ENCODE measurements at places on chromosomes 13 and 19.

GRCh38 chr13:45943965-45944364 is 92.4 kb upstream of the SIAH3 start:
- DNase-seq: no peak

DNA sequence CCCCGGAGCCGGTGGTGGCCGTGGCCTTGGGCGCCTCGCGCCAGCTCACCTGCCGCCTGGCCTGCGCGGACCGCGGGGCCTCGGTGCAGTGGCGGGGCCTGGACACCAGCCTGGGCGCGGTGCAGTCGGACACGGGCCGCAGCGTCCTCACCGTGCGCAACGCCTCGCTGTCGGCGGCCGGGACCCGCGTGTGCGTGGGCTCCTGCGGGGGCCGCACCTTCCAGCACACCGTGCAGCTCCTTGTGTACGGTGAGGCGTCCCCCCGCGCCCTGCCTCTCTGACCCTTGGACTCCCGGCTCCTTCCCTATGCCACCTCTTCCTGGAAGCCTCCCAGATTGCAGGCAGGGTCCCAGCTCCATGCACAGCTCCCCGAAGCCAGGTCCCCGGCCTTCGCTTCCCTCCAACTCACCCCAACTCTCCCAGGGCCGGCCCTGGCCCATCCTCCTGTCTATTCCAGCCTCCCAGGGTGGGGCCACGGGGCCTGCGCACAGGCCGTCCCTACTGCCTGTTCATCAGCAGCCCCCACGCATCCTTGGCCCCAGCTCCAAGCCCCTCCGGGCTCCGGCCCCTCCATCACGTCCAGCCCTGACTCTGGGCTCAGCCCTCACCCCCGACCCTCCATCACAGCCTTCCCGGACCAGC is 1.7 kb downstream of the MADCAM1 start:
- no peak for DNase-seq

GRCh38 chr13:29877456-29878078 is 27.1 kb upstream of the UBL3 start:
- DNase-seq: no peak

GRCh38 chr19:54178581-54179261 is 5.8 kb upstream of the TMC4 start:
- peak; percentile 82 for DNase-seq

- DNase-seq: no peak
These were observed 95.2 kb downstream of the FRY start for GRCh38 chr13:32126756-32127155.

DNA sequence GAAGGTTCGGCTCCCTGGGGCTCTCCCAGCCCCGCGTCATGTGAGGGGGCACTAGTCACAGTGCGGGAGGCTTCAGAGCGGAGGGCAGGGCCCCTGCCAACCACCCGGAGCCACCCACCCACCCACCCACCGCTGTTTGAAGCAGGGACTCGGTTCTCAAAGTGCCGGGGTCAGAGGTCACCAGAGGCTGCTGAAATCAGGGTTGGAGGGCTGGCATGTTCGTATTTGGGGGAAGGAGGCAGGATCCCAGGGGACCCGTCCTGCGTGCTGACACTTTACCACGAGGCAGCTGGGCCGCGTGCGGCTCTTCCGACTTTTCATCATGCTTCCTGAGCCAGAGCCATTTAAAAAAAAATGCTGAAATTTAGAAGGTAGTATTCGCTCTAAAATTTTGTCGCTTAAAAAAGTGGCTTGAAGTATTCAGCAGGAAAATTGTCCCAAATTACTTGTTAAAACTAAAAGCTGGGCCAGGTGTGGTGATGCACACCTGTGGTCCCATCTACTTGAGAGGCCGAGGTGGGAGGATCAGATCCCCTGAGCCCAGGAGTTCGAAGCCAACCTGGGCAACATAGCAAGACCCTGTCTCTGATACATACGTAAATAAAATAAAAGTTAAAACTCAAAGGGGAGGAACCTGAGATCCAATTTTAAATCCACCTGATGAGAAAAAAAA is 21.2 kb downstream of the ATP11A start:
- DNase-seq: no peak
